ENCODE measurements at places on chromosomes 2 and 18.
A peak's percentile ranks its signal among the peaks of the same experiment; 100 is the strongest.

- DNase-seq = no peak
These were observed 12.7 kb upstream of the FHOD3 start for GRCh38 chr18:36284671-36285295.

- no peak for DNase-seq
These were observed 26.2 kb upstream of the LOXHD1 start for GRCh38 chr18:46683252-46683651.

DNA sequence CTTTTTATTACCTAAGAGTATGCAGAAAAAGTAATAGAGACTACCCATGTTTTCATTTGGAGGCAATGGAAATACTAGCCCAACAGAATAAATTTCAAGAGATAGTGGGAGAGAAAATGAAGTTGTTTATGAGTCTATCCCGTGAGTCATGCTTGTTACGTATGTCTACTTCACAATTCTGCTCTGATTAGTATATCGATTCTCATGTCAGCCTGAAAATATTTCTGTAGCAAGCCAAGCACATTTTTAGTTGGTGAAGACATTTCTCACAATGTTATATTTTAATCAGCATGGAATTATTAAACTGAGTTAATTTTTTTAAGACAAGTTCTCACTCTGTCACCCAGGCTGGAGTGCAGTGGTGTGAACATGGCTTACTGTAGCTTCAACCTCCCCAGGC lies 346.1 kb downstream of the RPRM start:
- DNase-seq = no peak

DNA sequence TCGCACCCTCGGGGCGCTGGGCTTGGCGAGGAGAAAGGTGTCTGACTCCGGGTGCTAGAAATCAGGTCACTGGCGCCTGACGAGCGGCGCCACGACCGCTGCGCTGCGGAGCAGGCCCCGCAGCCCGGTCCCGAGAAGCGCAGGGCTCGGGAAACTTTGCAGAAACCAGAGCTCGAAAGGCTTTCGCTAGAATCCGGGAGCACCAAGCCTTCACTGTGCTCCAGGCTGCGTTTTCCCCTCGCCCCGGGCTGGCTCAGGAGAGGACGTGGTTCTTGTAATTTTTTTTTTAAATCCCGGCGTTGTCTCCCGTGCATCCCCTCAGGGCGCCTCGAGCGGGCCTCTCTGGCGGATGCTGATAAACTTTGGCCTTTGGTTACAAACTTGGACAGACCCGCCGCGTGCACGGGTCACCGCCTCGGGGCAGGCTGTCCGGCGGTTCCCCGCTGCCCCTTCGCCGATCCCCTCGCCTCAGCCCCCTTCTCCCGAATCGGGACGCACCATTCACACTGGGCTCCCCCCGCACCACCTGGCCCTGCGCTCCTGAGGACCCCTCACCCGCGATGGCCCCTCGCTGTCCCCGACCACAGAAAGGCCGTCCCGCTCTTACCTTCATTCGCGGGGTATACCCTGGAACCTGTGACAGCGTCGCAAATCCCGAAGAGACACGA lies 419 bp downstream of the EPHA4 start:
- peak; percentile 6 for DNase-seq

- DNase-seq = no peak
These were observed 21.9 kb downstream of the PPP3R1 start for GRCh38 chr2:68230241-68231060.

GRCh38 chr18:79926715-79927606 lies 24.5 kb downstream of the SLC66A2 start:
- no peak for DNase-seq

DNA sequence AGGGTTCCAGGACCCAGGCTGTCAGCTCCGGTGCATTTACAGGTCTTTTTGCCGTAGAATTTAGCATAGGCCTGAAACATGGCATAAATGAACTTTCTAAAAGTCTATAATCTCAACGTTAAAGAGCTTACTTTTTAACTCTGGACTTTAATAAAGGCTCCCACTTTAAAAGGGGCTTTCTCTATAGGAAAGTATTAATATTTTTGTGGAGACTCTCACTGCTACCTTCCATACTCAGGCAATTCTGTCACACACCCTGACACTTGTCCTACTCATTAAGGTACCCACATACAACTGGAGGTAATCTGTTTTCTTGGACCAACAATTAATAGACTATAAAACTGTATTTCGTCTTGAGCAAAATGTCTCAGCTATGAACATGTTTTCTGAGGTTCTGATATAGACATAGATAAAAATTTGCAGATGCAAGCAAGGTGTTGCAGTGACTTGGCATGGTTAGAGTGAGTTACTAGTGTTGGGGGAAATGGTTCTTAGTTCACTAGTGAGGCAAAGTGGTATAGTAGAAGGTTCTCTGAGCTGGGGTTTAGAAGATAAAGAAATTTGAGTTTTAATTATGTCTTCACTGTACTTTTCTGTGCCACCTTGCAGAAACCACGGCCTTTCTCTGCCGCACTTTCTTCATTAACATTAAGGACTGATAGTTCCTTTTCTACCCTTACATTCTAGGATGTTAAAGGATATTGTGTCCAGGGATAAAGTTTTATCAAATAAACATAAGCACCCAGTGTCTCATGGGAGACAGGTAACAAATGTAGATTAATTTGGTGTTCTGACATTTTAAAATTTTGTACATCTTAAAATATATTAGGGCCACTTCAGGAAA lies 10.8 kb upstream of the NR4A2 start:
- DNase-seq = no peak

GRCh38 chr2:160305081-160305750 lies 105.1 kb upstream of the ITGB6 start:
- DNase-seq = no peak

DNA sequence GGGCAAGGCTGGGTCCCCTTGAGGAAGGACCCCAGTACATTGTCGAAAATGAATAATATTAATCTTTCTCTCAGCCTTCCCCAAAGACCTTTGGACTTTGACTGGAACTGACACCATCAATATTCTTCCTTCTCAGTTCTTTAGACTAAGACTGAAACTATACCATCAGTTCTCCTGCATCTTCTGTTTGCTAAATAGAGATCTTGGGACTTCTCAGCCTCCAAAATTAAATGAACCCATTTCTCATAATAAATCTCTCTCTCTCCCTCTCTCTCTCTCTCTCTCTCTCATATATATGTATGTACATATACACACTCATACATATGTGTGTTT lies 39.7 kb upstream of the VRK2 start:
- no peak for DNase-seq

DNA sequence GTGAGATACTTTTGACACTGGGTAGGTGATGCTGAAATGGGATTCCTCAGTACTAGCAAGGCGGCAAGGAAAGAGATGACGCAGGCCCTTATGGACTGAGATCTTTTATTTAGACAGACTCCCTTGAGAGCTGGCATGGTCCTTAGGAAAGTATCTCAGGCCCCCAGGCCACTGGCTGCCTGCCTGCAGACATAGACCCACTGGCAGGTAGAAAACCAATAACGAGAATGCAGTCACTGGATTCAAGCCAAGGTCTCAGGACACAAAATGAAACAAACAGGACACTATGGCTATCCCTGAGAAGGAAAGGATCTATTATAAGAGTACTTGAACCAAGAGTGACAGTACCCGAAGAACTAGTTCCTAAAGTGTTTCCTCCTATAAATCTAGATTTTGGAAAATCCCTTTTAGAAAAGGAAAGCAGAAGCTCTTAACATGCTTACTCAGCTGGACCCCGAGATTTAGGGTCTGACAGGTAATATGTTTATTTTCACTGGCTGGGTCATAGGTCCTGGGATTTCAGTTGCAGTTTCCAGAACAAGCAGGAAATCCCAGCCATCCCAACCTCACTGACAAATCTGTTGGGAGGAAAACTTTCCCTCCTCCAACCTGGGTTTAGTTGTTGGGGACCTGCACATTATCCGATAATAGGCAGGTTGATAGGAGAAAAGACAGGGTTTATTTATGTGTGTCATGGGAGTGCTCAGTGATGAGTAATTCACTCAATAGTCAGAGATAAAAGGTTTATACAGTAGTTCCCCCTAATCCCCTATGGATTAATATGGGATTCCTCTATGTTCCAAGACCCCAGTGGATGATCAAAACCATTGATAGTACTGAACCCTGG lies 44.5 kb downstream of the COMMD1 start:
- no peak for DNase-seq

- DNase-seq = no peak
These were observed 78.9 kb downstream of the CD8B2 start for GRCh38 chr2:106566050-106566449.

- DNase-seq = no peak
These were observed 158.3 kb downstream of the WDSUB1 start for GRCh38 chr2:159128191-159128590.

DNA sequence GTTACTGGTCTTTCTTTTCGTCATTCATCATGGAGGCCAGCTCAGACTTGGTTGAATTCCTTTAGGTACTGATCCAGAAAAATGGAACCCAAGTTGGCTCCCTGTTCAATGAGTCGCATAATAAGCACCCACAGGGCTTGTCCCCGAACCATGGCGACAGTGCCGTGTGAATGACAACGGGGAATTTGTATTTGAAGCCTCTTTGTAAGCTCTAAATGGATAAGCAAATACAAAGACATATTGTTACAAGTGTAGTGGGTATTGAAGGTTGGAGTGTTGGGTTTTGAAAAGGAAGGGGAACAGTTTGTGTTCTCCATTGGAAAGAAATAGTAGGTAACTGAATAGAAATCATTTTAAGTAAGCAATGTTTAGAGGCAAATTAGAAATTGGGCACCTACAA lies 288.9 kb downstream of the SLC4A3 start:
- DNase-seq = no peak

Data from stimulated activated CD8-positive, alpha-beta memory T cell treated with anti-CD3 and anti-CD28 coated beads, Interleukin-12 subunit alpha, Interleukin-12 subunit beta, amount 100 ng/mL, for 4 hours (primary cell).